ENCODE measurements at places on chromosomes 2 and 18.

- DNase-seq = peak; percentile 21
Observed at GRCh38 chr2:149134335-149134923, 95.9 kb downstream of the LYPD6B start.

DNA sequence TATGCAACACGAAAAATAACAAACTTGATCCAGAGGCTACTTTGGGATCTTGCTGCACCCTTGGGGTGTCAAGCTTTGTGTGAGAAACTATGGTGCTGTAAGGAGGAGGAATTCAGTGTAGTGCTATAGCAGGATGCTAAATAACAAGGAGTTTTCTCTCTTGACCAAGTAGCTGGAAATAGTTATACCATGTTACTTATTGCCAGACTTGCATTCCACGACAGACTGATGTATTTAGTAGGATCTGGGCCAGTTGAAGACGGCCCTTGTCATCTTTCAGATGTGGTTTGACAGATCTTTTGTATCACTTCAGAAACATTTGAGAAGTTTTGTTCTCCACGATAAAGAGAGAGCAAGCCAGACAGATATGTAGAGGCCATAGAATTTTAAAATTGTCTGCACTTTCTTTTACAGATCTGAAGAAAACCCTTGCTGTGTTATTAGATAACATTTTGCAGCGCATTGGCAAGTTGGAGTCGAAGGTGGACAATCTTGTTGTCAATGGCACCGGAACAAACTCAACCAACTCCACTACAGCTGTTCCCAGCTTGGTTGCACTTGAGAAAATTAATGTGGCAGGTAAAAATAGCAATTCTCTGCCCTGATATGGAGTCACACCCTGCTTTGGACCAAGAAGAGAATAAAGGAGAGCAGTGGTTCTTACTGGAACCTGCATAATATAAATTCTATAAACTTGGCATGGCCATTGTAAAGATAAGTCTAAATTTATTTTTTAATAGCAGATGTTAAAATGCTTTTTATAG, 16.3 kb downstream of the MGAT5 start:
- no peak for DNase-seq

- no peak for DNase-seq
Observed at GRCh38 chr18:35029770-35030169, 11.4 kb upstream of the MAPRE2 start.

DNA sequence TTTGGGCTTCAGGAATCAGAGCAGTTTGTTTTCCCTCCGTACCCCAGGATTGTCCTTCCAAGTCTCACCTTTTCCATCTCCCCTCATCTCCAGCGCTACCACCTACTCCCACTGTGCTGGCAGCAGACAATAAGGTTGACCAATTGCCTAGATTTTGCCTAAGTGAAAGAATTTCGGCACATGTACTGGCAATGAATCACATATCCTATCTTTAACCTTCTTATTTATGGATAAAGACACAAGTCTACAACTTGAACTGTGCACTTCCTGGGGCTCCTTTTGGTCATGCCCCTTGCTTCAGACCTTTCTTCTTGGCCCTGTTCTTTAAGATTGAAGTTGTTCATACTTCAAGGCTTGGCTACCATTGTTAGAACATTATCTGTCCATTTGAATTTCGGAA, 71.4 kb downstream of the KCMF1 start:
- DNase-seq = no peak

GRCh38 chr18:69949538-69949936, 1.9 kb upstream of the CD226 start:
- DNase-seq = no peak

DNA sequence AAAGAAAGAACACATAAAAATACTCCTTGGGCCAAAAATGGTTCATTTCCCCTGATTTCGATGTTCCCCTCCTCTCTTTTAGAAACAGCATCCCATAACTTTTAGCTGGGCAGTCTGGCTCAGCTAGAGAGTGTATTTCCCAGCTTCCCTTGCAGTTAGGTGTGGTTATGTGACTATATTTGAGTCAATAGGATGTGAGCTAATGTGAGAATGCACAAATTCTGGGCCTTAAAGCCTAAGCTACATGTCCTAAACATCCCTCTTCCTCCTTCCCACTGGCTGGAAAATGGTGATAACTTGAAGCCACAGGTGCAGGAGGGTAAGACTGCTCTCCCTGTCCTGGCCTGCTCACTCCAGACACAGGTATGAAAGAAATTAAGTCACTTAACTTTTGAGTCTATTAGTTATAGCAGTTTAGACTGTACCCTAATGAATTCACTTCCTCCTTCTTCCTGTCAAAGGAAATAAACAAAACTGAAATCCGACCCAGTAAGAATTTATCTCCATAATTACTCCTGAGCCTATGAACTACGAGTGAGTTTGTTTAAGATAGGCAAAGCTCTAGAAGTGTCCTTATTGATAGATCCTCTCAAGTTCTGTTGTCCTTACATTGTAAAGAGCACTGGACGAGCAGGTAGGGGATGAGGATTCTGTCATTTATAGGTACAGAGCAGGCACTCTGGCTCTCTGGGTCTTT, 177.6 kb downstream of the MTX2 start:
- no peak for DNase-seq

GRCh38 chr18:58556331-58557007, 72.4 kb downstream of the ALPK2 start:
- DNase-seq = peak; percentile 76

- peak; percentile 26 for DNase-seq
Observed at GRCh38 chr18:5628512-5629255, 84.9 kb upstream of the EPB41L3 start.

- peak; percentile 92 for DNase-seq
Observed at GRCh38 chr2:32532341-32532740, 95.5 kb upstream of the TTC27 start.

GRCh38 chr2:164538240-164538866, 82.9 kb downstream of the GRB14 start:
- peak; percentile 49 for DNase-seq

DNA sequence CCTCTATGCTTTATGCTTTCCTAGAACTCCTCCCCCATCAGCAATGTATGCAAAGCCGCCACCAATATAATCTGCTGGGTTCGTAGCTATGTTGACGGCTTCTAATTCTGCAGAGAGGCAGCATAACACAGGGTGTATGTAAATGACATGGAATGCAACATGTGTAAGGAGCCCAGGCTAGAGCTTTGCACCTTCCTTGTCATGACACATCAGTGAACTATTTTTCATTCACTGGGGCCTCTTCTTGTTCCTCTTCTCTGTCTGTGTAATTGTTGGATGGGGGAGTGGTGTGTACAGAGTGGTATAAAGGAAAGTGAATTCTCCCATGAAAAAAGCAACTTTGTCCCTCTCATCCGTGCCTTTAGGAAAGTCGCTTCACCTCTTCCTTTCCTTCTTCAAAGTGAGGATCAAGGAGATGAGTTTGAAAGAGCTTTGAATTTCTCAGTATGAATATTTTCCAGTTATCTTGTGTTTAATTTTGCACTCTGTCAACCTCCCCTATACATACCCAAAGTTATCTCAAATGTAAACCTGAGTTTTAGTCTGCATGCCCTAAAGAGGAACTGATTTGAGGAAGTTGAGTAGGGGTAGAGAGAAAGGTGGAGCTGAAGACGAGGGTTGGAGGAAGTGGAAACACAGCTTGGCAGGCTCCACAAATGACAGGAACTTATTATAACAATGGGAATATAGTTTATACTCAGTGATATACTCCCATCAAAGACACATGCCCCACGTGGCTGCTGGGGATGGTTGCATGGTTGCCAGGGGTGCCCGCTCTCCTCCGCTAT, 74.9 kb upstream of the ARL4C start:
- no peak for DNase-seq

GRCh38 chr2:232336981-232337720, 41.4 kb upstream of the ALPP start:
- no peak for DNase-seq

DNA sequence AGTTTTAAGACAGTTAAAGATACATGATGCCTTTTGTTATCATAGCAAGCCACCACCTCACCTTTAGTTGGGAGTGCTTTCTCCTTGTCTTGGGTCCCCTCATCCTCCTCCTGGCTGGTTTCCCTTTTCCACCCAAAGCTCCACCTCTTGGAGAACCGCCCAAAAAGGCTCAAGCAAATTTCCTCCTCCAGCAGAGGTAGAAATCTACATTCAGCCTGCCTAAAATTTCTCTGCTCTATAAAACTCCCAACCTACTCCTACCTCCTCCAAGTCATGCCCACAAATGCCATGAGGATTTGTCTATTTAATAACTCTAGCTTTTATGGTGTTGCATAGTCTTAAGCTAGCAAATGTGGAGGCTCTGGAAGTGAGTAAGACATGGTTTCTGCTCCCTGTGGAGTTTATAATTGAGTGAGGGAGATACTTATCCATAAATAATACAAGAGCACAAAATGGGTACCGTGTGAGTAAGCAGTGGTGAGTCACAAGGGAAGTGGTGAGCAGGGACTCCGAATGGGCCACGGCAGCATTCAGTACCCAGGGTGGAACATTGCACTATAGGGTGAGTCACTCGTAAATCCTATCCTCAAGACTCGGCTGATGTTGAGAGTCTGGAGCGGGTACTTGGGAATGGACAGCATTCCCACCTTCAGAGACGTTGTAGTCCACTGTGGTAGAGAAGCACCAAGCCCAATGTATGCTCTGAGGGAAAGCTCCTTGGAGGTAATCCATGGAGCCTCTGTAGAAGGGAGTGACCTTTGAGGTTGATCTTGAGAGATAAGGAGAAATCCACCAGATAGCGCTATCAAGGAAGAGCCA, 146.3 kb downstream of the RTN4 start:
- DNase-seq = no peak

DNA sequence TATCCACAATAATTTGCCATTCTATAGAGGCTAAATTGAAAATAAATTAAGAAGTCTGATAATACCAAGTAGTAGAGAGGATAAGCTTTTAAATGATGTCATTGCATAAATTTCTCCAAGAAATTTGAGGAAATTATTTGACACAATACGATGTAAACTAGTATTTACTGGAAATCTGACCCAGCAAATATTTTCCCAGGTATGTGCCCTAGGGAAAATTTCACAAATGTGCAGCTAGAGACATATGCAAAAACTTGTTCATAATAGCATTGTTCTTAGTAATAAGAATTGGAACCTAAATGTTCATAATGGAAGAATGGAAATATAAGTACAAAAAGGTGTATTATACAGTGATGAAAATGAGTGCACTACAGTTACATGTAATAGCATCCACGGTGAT, 888.8 kb upstream of the SOX11 start:
- DNase-seq = no peak

GRCh38 chr2:47676261-47676926, 106.6 kb upstream of the MSH6 start:
- no peak for DNase-seq

GRCh38 chr18:12595571-12596255, 62.2 kb downstream of the SPIRE1 start:
- no peak for DNase-seq

DNA sequence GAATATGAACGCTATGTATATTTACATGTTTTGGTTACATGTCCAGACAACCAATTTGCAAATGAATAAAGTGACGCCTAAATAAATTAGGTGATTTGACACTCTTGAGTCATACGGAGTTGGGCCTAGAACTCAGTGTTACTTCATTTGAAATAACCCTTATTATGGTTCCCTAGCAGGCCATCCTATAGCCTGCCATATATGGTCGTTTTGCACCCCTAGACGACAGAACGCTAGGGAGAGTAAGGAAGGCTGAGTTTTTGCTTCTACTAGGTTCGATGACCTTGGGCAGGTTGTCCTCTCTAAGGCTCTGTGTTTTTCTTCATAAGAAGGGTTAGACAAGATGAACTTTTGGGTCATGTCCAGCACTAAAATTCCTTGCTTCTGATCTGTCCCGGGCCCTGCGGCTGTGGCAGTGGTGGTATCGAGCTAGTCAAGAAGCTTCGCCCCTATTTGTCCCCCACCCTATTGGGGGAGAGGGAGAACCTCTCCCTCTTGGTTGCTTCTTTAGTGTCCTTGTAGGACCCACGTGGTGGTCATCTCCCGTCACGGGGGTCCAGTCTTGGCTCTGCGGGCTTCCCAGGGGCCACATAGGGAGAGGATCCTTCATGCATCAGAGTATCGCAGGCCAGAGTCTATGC, 574 bp upstream of the EML4 start:
- no peak for DNase-seq

DNA sequence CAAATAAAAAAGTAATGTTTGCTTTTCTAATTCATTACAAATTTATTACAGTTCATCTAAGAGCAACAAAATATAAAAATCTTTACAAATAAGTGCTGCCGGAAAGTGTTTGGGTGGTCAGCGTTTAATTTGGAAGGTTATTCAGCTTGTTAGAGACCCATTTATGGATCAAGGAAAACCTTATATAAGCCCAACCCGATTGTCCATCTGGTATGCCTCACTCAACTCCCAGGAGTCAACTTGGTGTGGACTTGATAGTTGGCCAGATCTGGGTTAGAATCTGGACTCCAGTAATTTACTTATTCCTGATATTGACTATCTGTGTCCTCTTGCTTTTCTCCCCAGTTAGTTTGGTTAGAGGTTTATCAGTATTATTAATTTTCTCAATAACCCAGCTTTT, 106.2 kb downstream of the KCTD1 start:
- DNase-seq = no peak

GRCh38 chr2:172607379-172607928, 51.6 kb downstream of the PDK1 start:
- DNase-seq = no peak

DNA sequence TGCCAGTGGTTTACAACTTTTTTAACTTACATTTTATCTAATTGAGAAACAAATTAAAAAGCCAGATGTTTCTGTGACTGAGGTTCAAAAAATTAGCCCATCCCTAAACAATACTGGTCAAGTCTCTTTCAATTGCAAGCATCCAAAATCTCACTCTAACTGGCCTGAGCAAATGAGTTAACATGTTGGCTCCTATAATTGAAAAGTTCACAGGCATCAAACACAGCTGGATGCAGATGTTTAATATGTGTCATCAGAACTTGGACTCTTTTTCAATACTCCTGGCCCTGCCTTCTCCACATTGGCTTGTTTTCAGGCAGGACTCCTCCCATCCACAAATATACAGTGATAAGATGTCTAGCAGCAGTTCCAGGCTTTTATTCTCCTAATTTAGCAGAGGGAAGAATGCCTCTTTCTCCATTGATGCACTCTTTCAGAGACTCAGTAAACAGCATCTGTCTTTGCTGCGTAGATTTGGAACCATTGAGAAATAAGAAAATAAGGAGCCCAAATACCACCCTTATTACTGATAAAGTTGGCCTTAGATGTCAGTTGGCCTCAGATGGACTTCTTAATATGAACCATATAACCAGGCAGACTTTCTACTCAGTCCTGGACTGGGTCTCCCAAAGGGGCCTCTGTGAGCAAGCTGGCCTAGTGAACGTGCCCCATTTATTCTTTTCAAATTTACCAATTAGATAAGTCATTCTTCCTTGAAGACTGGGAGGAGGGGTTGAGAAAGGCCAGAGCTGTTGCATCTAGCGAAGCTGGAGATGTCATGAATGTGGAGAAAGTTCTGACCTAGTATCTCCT, 30.4 kb upstream of the FN1 start:
- DNase-seq = no peak

- no peak for DNase-seq
Observed at GRCh38 chr2:148718039-148718438, 73.5 kb downstream of the EPC2 start.

- no peak for DNase-seq
Observed at GRCh38 chr2:7835151-7835550, 846.7 kb upstream of the ID2 start.

Data from SK-N-DZ (cell line).